Dermis microvascular lymphatic vessel endothelial cell (primary cell): ENCODE measurements at places on chromosomes 13 and 19. TPM values are rescaled to one million over a fixed set of nuclear protein-coding genes. Genes with fewer than 3 reads are reported as not detected.

Gene CLDN10
- 0.13 and 1.4 TPM in 2 replicates for total RNA-seq

Gene LRRC4B
- 0.13 TPM in 1 of 2 replicates, not detected in the other for total RNA-seq

Gene MEF2B
- not detected in 2 replicates for total RNA-seq

Gene LONP1
- total RNA-seq, result 49.9 and 56.9 TPM in 2 replicates

Gene SIGLEC12
- not detected in 2 replicates for total RNA-seq

- no peak for DNase-seq
Measured at GRCh38 chr13:29853131-29853530, 2.7 kb upstream of the UBL3 start.

DNA sequence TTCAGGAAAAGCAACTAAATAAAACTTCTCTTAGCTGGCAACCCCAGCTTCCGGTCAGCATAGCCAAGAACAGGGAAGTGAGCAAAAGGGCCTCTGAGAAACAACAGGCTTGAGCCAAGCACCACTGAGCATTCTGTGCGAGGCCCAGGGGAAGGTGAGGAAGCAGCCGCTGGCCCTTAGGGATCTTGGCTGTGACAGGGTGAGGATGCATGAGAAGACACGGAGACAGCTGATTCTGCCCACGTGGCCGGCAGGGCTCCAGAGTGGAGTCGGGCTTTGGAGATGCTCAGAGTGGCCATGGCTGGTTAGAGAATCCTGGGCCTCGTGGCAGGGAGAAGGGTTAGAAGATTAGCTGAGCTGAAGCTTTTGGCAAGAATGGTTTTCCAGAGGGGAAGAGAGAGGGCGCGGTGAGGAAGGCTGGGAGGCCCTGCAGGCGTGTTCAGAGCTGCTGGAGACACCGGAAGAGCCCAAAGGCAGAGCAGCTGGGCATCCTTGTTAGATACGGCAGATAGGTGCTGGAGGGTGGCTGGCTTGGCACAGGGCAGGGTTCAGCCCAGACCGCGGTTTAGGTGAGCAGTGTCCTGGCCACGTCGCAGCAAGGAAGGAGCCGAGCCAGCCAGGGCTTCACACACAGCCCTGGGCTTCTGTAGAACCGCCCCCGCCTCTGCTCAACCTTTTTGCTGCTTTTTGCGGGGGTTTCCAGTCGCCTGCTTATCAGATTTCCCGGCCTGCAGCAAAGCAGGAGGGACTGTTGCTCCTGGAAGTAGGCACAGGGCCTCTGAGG lies 17.3 kb downstream of the UPF1 start:
- DNase-seq, result peak; percentile 79

GRCh38 chr13:52868190-52868589 lies 19.8 kb upstream of the PCDH8 start:
- no peak for DNase-seq

GRCh38 chr13:49140910-49141611 lies 79.1 kb upstream of the MLNR start:
- DNase-seq, result no peak

GRCh38 chr19:39676004-39676403 lies 20.3 kb downstream of the LGALS16 start:
- no peak for DNase-seq

- peak; percentile 100 for DNase-seq
Measured at GRCh38 chr19:6066661-6067646, 43.3 kb downstream of the RFX2 start.

- DNase-seq, result no peak
Measured at GRCh38 chr13:45598597-45598996, 16.9 kb downstream of the ERICH6B start.

GRCh38 chr19:4830768-4831265 lies 695 bp downstream of the TICAM1 start:
- no peak for DNase-seq

DNA sequence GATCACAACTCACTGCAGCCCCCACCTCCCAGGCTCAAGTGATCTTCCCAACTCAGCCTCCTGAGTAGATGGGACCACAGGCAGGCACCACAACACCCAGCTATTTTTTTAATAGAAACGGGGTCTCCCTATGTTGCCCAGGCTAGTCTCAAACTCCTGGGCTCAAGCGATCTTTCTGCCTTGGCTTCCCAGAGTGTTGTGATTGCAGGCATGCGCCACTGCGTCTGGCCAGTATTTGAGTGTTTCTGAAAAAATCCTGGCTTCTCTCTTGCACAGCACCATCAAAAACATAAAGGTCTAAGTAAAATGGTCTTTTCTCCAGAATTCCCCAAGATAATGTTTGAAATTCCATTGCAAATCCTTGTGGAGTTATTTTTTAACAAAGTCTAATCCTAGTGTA lies 47.8 kb downstream of the ELF1 start:
- DNase-seq, result no peak

- no peak for DNase-seq
Measured at GRCh38 chr19:21848706-21849105, 12.7 kb upstream of the ZNF43 start.

- DNase-seq, result no peak
Measured at GRCh38 chr13:98752467-98753290, at the start of gene SLC15A1. SLC15A1 (minus strand) TSS chr13:98752672; CDS start chr13:98752598, 74 bp downstream.

DNA sequence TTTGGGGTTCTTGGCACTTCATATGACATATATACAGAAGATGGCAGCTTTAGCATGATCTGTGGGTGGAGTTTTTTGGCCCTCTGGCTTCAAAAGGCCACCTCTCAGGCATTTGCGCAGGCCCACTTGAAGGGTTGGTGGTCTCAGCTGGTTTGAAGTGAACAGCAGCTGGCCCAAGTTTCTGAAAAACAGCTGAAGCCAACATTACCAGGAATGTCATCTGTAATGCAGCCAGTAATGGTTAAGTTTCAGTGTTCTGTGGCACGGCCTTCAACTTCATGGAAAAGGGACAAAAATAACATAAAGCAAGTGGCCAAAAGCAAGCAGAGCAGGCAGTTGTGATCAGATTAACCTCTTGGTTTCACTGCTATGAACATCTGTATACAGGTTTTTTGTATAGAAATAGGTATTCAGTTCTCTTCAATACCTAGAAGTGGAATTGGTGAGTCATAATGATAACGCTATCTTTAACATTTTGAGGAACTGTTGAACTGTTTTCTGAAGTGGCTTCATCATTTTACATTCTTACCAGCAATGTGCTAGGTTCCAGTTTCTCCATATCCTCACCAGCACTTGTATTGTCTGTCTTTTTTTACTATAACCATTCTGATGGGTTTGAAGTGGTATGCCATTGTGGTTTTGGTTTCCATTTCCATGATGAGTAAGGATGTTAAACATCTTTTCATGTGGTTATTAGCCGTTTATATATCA lies 245.4 kb downstream of the SHISA2 start:
- no peak for DNase-seq

GRCh38 chr13:27474751-27475268 lies 24.4 kb upstream of the MTIF3 start:
- no peak for DNase-seq

DNA sequence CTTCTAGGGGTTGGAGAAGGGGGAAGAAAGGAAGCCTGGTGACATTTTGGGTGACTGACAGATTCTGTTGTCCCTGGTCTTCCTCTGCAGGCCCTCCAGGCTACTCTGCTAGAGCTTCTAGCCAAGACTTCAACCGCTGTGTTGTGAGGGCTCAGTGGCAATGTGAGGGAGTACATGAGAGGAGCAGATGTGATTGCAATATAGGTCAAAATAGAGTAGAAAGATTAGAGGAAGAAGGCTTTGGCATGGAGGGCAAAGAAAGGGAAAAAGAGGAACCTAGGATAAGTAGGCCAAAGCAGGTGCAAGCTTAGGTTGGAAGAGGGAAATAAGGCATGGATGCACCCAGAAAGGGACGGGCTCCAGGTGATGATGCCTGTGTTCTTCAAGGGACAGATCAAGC lies 216.9 kb downstream of the RGCC start:
- DNase-seq, result no peak
